ENCODE measurements at places on chromosomes 3 and 15.

DNA sequence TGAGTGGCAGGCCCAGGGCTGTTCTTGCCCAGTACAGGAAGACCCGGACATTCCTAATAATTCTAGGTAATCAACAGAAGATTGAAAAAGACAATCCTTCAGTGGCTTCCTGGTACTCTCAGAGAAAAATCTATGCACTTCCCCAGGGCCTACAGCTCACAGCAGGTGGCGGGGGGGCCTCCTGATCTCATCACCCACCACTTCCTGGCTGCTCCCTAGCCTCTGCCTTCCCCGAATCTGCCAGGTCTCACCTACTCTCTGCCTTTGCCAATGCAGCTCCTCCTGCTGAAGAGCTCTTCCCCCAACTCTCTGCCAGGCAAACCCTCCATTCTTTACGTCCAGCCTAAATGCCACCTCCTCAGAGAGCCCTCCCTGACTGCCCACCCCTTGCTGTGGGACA, 37.5 kb downstream of the EHD4 start:
- DNase-seq = no peak

GRCh38 chr3:40172560-40172959, 136.9 kb upstream of the EIF1B start:
- DNase-seq = no peak

- DNase-seq = no peak
These were observed 6.9 kb downstream of the CXCR6 start for GRCh38 chr3:45950131-45950530.

- DNase-seq = no peak
These were observed at the start of gene DGKG for GRCh38 chr3:186361762-186362536. Gene DGKG (minus strand): TSS chr3:186362234. CDS start chr3:186320459, 41,775 bp downstream.

DNA sequence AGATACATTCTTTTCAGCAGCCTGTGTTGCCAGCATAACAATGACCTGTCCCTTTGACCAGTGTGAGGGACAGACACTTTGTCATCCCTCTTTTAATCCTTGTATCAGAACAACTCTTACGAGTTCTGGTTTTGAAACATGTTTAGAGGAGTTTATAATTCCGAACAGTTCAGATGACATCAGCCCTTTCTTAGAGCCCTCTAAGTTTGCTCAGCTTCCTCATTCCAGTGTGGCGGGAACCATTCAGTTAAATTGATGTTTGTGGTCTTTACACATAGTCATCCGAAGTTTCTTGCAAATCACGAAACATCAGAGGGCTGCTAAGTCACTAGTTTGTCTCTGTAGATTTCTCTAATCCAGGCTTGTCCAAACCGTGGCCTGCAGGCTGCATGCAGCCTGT, 102.5 kb downstream of the AKAP13 start:
- no peak for DNase-seq

GRCh38 chr3:109413049-109413448, 75.7 kb upstream of the DPPA4 start:
- no peak for DNase-seq

- no peak for DNase-seq
These were observed 175.3 kb upstream of the MITF start for GRCh38 chr3:69563981-69564380.

GRCh38 chr3:186750316-186750715, 33.1 kb upstream of the EIF4A2 start:
- no peak for DNase-seq

DNA sequence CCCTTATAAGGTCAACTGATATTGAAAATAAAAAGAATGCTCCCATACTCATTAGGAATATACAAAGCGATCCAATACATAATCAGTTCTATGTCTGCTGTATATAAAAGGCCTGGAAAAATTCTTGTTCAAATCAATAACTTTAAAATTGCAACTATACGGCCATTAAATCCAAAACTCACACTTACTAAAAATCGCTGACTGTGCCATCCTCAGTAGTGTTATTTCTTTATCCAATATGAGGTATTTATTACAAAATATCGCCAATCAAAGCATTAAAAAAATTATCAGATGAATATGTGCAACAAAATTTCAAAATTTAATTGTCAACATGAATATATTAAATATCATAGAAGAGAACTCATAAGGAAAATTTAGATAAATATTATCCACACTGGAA, 146.5 kb downstream of the PLD1 start:
- DNase-seq = no peak

DNA sequence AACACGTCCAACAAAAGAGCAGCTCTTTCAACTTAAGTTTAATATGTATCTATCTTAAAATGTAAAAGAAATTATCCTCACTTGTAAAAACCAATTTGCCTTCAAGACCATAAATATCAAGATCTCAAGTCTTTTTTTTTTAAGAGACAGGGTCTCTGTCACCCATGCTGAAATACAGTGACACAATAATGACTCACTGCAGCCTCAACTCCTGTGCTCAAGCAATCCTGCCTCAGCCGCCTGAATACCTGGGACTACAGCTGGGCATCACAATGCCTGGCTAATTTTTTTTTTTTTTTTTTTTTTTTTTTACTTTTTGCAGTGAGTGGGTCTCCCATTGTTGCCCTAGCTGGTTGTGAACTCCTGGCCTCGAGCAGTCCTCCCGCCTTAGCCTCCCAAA, 26.0 kb downstream of the ACAP2 start:
- DNase-seq = no peak
